ENCODE measurements at places on chromosomes 4 and X.

GRCh38 chrX:97224148-97224547 lies 340.4 kb downstream of the RPA4 start:
- no peaks in the 10 kb centered on the region for H3K27me3 ChIP-seq
- no peak for DNase-seq
- H3K4me1 ChIP-seq: no peaks in the 10 kb centered on the region
- no peak overlapping the region for H3K4me3 ChIP-seq
- H3K27ac ChIP-seq: no peak overlapping the region

DNA sequence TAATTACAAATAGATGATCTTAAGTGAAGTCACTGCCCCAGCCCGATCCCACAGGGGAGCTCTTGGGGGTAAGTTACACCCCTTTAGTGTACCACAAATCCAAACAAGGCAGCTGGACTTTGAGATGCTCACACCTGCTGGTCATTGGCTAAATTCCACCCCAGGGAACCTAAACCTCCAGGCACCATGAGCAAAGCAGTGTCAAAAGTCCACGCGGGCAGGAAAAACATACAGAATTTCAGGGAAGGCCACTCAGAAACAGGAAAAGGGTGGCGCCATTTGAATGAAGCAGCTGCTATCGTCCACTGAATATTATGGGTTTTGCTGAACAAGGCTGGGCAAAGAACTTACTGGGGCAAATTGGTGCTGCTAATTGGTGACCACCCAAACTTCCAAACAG lies 30.9 kb downstream of the SUPT20HL1 start:
- no peak for DNase-seq
- H3K27ac ChIP-seq: no peak overlapping the region
- H3K36me3 ChIP-seq: no peaks in the 10 kb centered on the region
- H3K4me3 ChIP-seq: no peak overlapping the region

DNA sequence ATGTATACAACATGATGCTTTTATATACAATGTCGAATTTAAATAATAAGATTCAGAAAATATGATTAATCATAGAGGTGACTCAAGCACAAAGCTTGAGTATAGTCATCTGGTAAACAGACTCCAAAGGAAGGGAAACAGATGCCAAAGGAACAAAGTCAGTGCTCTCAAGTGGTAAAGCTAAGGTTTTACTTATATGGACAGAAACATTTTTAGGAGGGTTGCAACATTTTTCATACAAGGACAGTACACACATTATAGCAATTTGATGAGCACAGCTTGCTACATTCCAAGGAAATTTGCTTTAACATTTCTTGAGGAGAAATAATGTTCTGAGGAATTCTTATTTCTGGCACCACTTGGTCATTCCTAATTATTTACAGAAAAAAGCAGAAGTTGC lies 333.4 kb upstream of the AADAT start:
- no peak overlapping the region for H3K27ac ChIP-seq
- no peak for DNase-seq
- H3K27me3 ChIP-seq: no peaks in the 10 kb centered on the region
- no peaks in the 10 kb centered on the region for H3K36me3 ChIP-seq

- H3K27ac ChIP-seq: peak overlapping the region; percentile 79
- peaks cover 21% of the 10 kb centered on the region for H3K4me1 ChIP-seq
- no peak for DNase-seq
- H3K4me3 ChIP-seq: peak overlapping the region; percentile 99
These were observed 5.4 kb upstream of the NAA15 start for GRCh38 chr4:139295942-139296299.

GRCh38 chr4:112765317-112765974 lies 128.5 kb downstream of the LARP7 start:
- no peak overlapping the region for H3K4me3 ChIP-seq
- no peaks in the 10 kb centered on the region for H3K27me3 ChIP-seq
- no peak overlapping the region for H3K27ac ChIP-seq
- H3K36me3 ChIP-seq: no peaks in the 10 kb centered on the region

GRCh38 chr4:151992332-151993154 lies 231.7 kb upstream of the GATB start:
- H3K27me3 ChIP-seq: no peaks in the 10 kb centered on the region
- H3K27ac ChIP-seq: peak overlapping the region; percentile 62
- no peak overlapping the region for H3K4me3 ChIP-seq
- DNase-seq: no peak
- peaks cover 28% of the 10 kb centered on the region for H3K4me1 ChIP-seq

- no peaks in the 10 kb centered on the region for H3K27me3 ChIP-seq
- no peak overlapping the region for H3K4me3 ChIP-seq
- no peak for DNase-seq
- no peaks in the 10 kb centered on the region for H3K36me3 ChIP-seq
These were observed 6.1 kb downstream of the SPATA18 start for GRCh38 chr4:52057196-52057595.

GRCh38 chr4:169268951-169269760 lies 1.6 kb downstream of the SH3RF1 start:
- H3K36me3 ChIP-seq: no peaks in the 10 kb centered on the region
- peak overlapping the region; percentile 92 for H3K4me3 ChIP-seq
- no peak for DNase-seq
- H3K4me1 ChIP-seq: peaks cover 11% of the 10 kb centered on the region
- H3K27ac ChIP-seq: peak overlapping the region; percentile 93

GRCh38 chr4:157128395-157128794 lies 52.4 kb downstream of the GLRB start:
- H3K27me3 ChIP-seq: no peaks in the 10 kb centered on the region
- DNase-seq: no peak
- no peaks in the 10 kb centered on the region for H3K4me1 ChIP-seq
- H3K4me3 ChIP-seq: no peak overlapping the region
- H3K36me3 ChIP-seq: no peaks in the 10 kb centered on the region
- no peak overlapping the region for H3K27ac ChIP-seq

DNA sequence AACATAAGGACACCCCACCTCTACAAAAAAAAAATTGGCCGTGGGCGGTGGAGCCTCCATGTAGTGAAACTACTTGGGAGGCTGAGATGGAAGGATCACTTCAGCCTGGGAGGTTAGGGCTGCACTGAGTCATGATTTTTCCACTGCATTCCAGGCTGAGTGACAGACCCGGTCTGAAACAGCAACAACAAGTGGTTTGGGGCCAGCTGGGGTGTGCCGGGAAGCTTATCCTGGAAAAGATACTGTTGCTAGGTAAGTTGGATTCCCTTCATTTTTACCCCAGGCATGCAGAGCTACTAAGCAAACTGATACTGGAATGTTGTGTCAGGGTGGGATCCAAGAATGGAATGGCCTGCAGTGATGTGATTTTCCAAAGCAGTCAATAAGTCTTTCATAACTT lies 57.0 kb downstream of the XAGE2 start:
- no peak overlapping the region for H3K27ac ChIP-seq
- H3K27me3 ChIP-seq: no peaks in the 10 kb centered on the region
- H3K4me1 ChIP-seq: no peaks in the 10 kb centered on the region
- H3K4me3 ChIP-seq: no peak overlapping the region

DNA sequence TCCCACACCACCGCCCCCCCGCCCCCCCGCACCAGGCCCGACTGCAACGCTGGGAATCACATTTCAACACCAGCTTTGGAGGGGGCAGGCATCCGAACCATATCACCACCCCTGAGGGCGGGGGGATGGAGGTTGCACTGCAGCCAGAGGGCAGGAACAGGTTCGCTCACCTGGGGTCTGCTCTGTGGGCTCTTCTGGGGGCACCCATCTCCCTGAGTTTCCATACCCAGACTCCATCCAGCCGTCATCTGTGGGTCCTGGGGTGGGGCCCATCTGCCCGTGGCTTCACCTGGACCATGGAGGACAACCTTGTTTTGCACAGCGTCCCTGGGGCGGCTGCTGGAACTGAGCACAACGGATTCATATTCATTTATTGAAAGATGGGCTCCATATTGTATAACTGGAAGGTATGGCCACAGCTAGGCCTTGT lies 6.9 kb downstream of the PSAPL1 start:
- no peak overlapping the region for H3K27ac ChIP-seq
- no peak overlapping the region for H3K4me3 ChIP-seq
- no peaks in the 10 kb centered on the region for H3K27me3 ChIP-seq
- no peak for DNase-seq
- no peaks in the 10 kb centered on the region for H3K36me3 ChIP-seq

- no peak for DNase-seq
- H3K27me3 ChIP-seq: no peaks in the 10 kb centered on the region
- H3K27ac ChIP-seq: no peak overlapping the region
- no peaks in the 10 kb centered on the region for H3K4me1 ChIP-seq
- no peaks in the 10 kb centered on the region for H3K36me3 ChIP-seq
- H3K4me3 ChIP-seq: no peak overlapping the region
These were observed 213.4 kb downstream of the GC start for GRCh38 chr4:71570492-71570891.
